ENCODE measurements at places on chromosomes 12 and 14. TPM values are rescaled to one million over a fixed set of nuclear protein-coding genes. Genes with fewer than 3 reads are reported as not detected.

GRCh38 chr14:61460718-61461611 is 139.6 kb downstream of the PRKCH start:
- no peak for DNase-seq

Gene PRKAB1
- polyA plus RNA-seq, result 89.1 TPM

DNA sequence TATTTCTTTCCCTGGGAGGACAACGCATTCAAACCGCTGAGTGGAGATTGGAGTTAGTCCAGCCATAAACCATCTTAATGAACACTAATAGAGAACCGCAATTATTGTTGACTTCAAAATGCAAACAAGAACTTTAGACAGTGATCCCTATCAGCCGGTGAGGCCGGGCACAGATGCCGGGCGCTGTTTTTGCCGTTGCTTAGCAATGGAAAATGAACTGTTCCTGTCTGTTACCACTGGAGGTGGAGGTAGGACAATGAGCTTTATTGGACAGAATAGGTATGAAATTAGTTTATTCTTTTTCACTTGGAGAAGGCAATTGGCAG is 216.8 kb downstream of the TTC8 start:
- DNase-seq, result peak; percentile 63

Gene PPP1R1A
- 53.9 TPM for polyA plus RNA-seq

Gene TPH2
- not detected for polyA plus RNA-seq

DNA sequence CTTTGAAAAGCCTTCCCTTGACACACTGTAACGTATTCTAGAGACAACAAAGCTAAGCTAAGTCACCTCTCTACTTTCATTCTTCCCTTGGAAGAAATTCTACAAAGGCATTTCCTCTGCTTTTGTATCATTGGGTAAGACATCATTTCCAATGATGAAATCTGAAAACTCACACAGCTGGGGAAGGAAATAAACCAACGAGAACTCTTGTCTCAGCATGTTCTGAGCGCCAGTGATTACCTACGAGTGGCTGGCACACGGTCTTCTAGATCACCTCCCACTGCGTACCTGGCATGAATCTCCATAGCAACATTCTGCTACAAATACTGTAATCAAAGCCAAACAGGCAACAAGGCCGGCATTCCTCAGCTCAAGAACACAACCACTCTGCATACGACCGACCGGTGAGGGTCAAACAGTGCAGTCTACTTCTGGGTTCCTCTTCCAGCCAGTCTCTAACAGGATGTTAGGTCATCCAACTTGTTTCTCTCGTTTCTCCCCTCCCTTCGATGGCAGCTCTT is 7.6 kb downstream of the VPS37B start:
- DNase-seq, result no peak

Gene ST8SIA1
- polyA plus RNA-seq, result 5.6 TPM

GRCh38 chr12:44285321-44285960 is 449.6 kb downstream of the TMEM117 start:
- DNase-seq, result no peak

- no peak for DNase-seq
Observed at GRCh38 chr14:96851694-96852381, 54.7 kb downstream of the VRK1 start.

Gene PALS1
- polyA plus RNA-seq, result 125 TPM

DNA sequence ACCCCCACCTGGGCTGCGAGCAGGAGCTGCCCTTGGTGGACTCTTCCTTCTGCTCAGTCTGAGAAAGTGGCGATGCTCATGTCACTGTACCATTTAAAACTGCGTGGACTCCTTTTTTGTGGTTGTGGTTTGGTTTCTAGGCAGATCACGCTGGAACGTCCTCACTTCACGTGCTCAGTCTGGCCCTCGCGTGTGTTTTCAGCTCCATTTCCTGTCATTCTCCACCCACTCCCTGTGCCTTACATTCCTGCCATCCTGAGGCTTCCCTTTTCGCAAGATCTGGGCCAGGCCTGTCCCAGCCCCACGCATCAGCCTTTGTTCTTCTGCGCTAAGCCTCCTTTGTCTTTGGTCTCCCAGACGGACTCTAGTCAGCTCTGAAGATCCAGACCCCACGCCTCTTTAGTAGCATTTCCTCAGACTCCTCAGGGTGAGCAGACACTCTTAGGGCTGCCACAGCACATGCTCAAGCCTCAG is 105.4 kb downstream of the FBXL14 start:
- DNase-seq, result no peak

GRCh38 chr12:109264095-109264942 is 44.8 kb downstream of the FOXN4 start:
- peak; percentile 47 for DNase-seq

Gene PEBP1
- 268 TPM for polyA plus RNA-seq

- no peak for DNase-seq
Observed at GRCh38 chr12:21614506-21614905, 9.9 kb upstream of the GYS2 start.

DNA sequence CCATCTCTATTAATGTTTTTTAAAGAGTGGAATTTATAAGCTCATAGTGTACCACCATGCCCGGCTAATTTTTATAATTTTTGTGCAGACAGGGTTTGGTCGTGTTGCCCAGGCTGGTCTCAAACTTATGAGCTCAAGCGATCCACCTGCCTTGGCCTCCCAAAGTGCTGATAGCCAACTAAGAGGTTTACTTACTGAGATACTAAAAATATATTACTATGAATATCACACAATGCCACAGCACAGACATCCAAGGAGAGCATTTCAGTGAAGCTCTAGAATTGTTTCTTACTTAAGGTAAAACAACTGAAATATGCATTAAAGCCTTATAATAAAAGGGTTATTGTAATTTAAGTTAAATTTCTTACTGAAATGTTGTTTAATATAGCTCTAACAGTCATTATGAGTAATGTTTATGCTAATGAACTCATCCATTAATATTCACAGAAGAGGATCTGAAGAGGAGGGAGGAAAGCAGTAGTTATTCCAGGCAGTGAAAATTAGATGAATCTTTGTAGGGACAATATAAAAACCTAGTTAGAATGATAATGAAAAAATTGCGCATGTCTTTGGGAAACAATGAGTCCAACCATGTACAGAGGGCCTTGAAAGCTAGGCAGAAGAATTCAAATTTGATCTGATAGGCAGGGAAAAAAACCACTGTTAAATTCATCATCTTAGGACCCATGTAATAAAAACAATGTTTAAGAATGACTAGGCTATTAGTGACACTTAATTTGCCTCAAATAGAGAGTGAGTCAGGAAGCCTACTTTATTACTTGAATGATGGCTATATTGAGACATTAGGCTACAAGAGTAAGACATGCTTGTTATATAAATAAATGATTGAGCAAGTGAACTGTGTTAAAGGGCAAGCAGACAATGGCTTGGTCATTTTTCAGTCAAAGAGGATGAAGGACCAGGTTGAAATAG is 99.2 kb downstream of the SLC41A2 start:
- DNase-seq, result no peak

Gene SLC25A47
- not detected for polyA plus RNA-seq

- no peak for DNase-seq
Observed at GRCh38 chr12:95244350-95244749, 26.7 kb downstream of the VEZT start.

- DNase-seq, result no peak
Observed at GRCh38 chr14:34951286-34951685, 31.5 kb upstream of the SRP54 start.

DNA sequence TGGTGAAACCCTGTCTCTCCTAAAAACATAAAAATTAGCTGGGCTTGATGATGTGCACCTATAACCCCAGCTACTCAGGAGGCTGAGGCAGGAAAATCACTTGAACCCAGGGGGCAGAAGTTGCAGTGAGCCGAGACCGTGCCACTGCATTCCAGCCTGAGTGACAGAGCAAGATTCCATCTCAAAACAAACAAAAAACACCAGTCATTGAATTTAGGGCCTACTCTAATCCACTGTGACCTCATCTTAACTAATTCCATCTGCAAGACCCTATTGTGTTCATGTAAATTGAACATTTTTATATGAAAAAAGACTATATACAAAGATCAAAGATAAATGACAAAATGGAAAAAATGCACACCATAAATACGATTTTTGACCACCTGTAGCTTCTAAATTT is 17.8 kb downstream of the KCNMB4 start:
- no peak for DNase-seq

GRCh38 chr14:35122696-35123387 is 490 bp downstream of the PRORP start:
- peak; percentile 37 for DNase-seq

DNA sequence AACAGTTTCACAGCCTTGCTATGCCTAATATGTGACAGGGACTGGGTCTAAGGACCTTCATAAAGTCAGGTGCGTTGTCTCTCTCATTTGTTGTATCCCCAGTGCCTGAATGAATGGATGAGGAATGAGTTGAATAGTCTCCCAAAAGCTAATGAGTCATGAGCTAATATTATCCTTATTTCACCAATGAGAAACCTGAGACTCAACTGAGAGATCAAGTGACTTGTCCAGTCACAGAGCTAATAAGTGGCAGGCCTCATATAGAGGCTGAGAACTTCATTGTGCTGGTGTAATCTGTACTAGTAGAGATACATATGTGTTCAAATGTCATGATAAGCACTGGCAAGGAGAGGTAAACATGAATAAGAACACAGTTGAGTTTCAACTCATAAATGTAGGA is 612.4 kb downstream of the NRXN3 start:
- no peak for DNase-seq

DNA sequence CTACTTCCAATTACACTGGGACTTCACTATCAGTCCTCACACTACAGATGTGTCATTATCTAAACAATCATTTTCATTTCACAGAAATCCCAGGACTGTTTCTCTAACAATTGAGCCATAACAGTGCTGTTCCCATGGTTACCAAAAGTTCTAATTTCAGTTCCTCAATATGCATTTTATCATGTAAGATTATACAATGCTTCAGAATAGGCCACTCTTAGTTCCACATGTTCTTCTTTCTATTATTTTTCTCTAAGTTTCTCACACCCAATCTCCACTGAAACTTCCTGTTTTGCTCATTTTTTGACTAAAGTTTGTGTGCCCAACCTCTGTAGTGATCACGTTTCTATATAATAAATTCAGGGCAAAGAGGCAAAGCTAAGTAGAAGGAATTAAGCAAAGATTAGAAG is 185.8 kb downstream of the DUSP6 start:
- no peak for DNase-seq

- DNase-seq, result no peak
Observed at GRCh38 chr12:129696926-129697325, 206.9 kb downstream of the TMEM132D start.

GRCh38 chr12:3125674-3126073 is 48.5 kb downstream of the TSPAN9 start:
- DNase-seq, result no peak

Measured in left renal cortex interstitium (tissue), 4 donors.